ENCODE measurements at places on chromosomes 1 and 21.
A peak's percentile ranks its signal among the peaks of the same experiment; 100 is the strongest.

- no peak for DNase-seq
Measured at GRCh38 chr1:64234714-64235113, 31.3 kb downstream of the UBE2U start.

GRCh38 chr1:203840208-203840808 is 21.1 kb upstream of the SNRPE start:
- DNase-seq: no peak

DNA sequence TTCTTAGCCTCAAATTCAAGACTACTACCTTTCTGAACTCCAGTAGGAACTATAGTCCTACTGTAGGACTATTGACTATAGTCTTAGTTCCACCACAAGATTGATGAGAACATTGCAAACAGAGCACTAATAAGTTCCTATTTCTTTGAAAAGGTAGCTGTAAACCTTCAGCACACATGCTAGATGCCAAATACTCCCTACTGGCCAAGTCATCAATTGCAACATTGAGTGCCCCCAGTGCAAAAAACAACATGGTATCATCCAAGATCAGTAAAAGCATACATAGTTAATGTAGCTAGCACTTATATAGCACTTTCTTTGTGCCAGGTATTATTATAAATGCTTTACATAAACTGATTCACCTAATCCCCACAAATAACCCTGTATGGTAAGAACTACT is 99.8 kb downstream of the MRPL39 start:
- no peak for DNase-seq

GRCh38 chr1:115809847-115810246 is 31.1 kb downstream of the NHLH2 start:
- DNase-seq: no peak

- no peak for DNase-seq
Measured at GRCh38 chr1:214331827-214332423, 51.0 kb downstream of the SMYD2 start.

GRCh38 chr1:228837817-228838716 is 102.8 kb downstream of the RHOU start:
- DNase-seq: peak; percentile 78

- DNase-seq: no peak
Measured at GRCh38 chr1:87648323-87649119, 319.8 kb downstream of the LMO4 start.

DNA sequence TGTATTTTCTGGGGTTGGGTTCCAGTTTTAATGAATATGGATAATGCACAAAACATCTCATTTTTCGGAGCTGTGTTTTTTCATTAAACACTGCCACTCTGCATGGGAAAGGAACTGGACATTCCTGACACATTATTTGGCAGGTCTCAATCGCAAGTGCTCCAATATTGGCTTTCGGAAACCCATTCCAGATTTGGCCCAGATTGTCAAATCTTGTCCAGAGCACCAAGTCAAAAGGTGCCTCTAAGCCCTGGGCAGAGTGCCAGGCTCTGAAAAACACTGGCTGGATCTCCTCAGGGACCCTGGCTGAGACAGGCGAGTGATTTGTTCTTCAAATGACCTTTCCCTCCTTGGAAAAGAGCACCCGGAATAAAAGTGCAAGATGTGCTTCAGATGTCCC is 68.4 kb upstream of the MRPS6 start:
- no peak for DNase-seq

- DNase-seq: no peak
Measured at GRCh38 chr1:29346576-29346975, 110.3 kb downstream of the PTPRU start.

GRCh38 chr21:33286076-33286475 is 19.9 kb downstream of the IL10RB start:
- DNase-seq: no peak

DNA sequence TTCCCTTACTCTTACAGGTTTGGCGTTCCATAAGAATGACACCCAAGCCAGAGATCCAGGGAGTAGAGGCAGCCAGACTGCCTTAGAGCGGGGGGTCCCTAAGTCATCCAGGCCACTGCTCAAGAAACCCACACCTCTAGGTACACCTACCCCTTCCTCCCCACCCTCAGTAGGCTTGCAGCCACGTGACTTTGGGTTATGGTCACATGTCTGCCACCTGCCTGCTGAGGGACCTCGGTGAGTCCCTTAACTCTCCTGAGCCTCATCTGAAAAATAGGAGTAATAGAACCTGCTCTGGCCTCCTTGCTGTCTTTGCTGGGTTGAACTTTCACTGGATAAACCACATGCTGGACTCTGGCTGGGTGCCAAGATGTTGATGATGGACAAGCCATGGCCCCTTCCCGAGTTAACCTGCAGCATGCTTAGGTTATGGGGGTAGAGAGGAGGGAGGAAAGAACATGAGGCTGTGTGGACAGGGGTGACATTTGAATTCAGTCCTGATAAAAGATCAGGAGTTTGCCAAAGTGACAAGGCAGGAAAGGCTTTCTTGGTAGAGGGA is 4.5 kb downstream of the RPS6KA1 start:
- no peak for DNase-seq

DNA sequence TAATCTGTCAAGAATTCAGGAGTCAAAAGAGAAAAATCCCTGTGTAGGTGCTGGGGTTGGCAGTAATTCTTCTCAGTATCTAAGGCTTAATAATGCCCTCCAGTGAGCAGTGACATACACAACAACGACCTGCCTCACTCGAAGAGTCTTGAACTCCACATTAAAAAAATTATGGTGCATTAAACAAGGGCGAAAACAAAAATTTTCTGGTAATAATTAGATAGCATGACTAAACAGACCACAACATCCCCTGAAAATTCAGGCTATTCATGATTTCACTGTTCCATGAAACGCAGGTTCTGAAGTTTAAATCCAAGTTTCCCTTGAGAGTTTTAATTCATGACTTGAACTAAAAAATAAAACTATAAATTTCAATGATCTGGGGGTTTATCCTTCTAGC is 5.1 kb downstream of the SRSF4 start:
- DNase-seq: no peak

DNA sequence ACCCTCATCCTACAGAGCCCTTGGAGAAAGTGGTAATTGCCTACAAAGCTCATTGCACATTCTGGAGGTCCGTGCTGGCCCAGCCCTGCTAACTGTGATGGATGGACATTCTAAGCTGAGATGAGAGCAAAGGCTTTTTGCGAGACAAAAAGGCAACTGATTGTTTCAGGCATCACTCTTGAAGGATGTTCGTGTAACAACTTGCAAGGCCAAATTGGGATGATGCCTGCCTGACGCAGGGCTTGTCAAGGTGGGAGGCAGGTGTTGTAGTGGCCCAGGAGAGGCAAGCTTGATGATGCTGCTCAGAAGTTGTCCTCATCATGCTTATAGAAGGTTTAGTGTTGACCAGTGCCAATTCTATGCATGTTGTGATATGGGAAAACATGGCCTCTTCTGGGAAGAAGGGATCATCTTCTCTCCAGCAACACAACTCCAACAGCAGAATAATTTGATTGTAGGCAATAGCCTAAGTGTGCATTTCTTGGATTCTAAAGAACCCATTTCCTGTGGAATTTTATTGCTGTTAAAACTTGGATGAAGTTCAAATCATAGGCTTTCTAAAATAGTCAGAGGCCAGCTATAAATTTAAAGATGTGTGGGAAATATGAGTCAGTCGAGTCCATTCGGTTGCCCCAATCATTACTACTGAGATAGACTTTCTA is 102.5 kb upstream of the COA6 start:
- DNase-seq: no peak

GRCh38 chr1:162144853-162145252 is 75.4 kb downstream of the NOS1AP start:
- DNase-seq: no peak

GRCh38 chr1:113210248-113210647 is 137.2 kb downstream of the LRIG2 start:
- no peak for DNase-seq

- no peak for DNase-seq
Measured at GRCh38 chr1:204977318-204977717, 65.7 kb upstream of the CNTN2 start.

- DNase-seq: no peak
Measured at GRCh38 chr1:169368406-169368769, 393 bp downstream of the BLZF1 start.

DNA sequence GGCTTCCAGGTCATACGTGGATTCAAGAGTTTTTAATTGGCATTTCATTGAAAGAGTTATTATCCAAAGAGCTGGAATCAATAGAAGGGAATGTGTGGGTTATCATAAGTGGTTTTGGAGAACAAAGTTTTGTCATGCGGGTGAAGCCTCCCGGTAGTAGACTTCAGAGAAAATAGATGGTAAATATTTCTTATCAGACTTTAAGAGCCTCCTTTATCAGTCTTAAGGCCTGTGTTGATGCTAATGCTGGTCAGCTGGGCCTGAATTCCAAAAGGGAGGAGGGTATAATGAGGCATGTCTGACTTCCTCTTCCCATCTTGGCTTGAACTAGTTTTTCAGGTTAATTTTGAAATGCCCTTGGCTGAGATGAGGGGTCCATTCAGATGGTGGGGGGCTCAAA is 89.7 kb downstream of the ITSN1 start:
- DNase-seq: no peak

GRCh38 chr1:58231204-58231603 is 315.3 kb downstream of the OMA1 start:
- peak; percentile 26 for DNase-seq

DNA sequence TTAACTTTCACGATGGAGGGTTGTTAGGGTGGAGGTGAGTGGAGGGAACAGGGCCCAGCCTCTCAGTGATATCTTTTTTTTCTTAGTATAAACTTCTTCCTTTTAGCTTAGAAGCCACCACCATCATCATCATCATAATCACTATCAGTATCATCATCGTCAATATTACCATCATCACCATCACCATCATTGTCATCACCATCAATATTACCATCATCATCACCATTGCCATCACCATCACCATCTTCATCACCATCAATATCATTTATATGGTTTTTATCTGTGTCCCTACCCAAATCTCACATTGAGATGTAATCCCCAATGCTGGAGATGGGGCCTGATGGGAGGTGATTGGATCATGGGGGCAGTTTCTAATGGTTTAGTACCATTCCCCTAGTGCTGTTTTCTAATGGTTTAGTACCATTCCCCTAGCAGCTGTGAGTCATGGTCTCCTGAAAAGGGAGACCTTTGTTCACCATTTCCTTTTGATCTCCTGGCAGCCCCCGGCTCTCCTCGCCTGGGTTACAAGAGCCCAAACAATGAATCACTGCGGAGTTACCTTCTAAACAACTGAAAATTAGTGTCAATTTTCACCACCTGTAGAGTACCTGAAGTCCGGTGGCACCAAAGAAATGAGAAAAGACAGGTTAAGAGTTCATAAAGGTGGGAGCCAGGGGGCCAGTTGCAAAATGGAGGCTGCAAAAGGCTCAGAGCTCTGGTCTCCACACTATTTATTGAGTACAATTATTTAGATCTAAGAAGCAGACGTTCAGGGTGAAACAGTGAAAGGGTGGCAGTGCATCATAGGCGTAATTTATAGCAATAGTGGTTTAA is 3.1 kb upstream of the PLA2G2E start:
- no peak for DNase-seq

- DNase-seq: no peak
Measured at GRCh38 chr1:10361515-10361914, 37.3 kb upstream of the PGD start.

DNA sequence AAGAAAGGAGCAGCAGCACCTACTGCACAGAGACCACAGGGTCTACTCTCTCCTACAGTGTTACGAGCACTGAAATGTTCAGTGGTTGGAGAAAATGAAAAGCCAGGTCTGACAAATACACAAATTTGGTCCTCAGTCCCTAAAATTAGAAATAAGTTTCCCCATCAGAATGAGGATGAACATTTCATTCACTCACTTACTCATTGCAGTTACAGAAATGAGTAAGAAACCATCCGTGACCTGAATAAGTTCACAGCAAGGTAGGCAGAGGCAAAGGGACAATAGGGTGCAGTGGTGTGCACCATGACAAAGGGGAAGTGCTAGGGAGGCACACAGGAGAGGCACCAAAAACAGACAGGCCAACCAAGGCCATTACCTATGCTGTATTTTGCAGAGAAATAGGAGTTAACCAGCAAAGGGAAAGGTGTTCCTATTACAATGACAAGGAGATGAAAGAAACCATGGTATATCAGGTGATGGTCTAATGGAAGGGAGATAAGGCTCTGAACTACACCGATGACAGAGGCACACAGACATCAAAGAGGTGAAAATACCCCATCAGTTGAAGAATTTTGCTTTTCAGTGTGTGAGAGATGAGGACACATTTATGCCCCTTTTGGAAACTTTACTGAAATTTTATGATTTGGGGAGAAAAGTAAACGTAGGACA is 29.4 kb downstream of the VAV3 start:
- DNase-seq: no peak

DNA sequence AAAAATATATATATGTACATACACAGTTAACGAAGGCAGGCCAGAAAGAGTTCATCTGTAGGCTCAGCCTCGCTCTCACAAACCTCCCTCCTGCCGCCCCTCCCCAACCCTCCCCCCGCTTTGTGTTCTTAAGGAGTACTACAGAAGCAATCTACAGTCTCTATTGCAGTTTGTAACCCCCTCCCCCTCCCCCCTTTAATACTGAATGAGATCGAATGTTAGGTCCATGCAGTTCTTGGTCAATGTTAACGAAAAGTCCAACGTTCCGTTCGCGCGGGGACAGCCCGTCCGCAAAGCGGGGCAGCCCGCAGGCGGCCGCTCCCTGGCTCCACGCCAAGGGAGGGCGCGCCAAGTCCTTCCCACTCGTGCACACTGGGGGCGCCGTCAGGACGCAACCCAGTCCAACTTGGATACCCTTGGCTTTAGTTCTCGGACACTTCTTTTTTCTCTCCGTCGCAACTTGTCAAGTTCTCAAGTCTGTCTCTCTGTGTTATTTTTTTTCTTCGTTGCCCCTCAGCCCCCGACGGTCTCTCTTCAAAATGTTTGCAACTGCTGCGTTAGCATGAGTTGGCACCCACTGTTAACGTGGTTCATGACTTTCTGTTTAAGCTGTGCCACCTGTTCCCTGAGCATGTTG is 2.2 kb downstream of the JUN start:
- DNase-seq: no peak

- DNase-seq: no peak
Measured at GRCh38 chr1:12416101-12416500, 186.3 kb downstream of the VPS13D start.

DNA sequence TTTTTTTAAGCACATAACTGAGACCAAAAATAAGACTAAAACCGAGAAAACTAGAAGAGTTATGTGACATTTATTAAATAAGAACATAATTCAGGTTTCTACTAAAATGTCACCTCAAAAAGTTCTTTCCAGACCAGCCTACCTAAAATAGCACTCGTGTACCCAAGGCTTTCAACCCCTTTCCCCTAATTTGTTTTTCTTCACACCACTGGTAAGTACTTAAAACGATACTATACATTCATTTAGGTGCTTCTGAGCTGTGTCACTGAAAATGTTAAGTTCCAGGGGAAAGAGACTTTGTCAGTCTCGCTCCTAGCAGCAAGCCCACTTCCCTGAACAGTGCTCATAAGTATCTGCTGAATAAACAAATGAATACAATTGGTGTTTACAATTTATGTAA is 6.8 kb downstream of the RRAGC start:
- DNase-seq: no peak

- DNase-seq: no peak
Measured at GRCh38 chr1:225578251-225578977, 74.5 kb downstream of the ENAH start.
